MV-4-11 (cell line): ENCODE measurements at places on chromosomes 13 and 19.
A peak's percentile ranks its signal among the peaks of the same experiment; 100 is the strongest.

GRCh38 chr19:11140896-11141295 lies 14.7 kb downstream of the SPC24 start:
- DNase-seq: no peak

DNA sequence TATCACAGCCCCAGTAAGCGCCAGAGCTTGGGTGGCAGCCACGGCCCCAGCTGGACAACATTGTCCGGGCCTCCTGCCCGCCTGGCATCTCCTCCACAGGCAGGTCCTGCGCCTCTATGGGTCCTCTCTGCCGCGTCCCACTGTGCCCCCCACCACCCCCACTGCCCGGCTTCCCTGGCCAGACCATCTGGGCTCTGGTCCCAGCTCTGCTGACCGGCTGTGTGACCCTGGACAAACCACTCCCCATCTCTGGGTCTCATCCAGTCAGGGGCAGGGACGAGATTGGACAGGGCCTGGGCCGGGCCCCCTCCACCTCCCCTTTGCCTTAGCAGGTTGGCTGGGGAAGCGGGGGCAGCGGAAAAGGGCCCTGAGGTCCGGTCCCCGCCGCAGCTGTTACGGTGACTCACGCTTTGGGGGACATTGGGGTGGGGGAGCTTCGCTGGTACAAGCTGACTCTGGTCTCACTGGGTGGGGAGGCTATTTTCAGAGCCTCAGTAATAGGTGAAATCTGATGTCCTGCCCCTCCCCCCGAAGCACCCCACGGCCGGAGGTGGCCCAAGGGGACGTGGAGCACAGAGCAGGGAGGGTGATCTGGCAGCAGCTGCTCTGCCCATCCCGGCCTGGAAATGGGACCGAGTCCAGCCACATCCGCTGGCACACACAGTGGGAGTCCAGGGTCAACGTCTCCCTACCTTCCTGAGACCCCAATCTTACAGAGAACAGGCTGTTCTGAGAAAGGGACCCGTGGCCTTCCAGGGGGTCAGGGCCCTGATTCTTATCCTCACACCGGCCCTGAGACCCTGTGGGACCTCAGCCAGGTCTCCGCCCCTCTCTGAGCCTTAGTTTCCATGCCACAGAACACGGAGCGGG lies 9.1 kb downstream of the NFIC start:
- no peak for DNase-seq

GRCh38 chr19:54248016-54248601 lies 5.5 kb upstream of the LILRA6 start:
- peak; percentile 100 for DNase-seq

DNA sequence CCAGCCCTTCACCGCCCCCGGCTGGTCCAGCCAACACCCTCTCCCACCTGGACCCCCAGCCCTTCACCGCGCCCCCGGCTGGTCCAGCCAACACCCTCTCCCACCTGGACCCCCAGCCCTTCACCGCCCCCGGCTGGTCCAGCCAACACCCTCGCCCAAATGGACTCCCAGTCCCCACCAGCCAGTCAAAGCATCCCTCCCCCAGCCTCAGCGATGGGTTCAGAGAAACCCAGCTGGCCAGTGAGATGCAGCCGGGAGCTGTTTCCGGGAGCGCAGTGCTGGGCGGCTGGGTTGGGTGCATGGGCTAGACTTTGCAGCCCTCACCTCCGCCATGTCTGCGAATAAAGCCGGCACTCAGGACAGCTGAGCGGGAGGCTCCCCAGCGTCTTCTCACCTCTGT lies 6.5 kb upstream of the CDC34 start:
- DNase-seq: no peak

DNA sequence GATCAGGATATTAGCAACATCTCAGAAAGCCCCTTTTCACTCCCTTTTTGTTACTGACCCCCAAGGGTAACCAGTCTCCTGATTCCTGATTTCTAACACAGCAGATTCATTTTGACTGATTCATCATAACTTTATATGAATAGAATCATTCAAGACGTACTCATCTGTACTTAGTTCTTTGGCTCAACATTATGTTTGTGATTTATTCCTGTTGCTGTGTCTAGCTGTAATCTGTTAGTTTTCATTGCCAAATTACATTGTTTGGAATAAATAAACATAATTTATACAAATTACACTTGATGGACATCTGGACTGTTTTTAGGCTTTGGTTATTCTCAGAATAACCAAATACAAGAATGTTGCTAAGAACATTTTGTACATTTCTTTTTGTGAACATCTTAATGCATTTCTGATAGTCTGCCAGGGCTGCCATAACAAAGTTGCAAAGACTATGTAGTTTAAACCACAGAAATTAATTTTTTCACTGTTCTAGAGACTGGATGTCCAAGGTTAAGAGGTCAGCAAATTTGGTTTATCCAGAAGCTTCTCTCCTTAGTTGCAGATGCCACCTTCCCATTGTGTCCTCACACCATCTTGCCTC lies 62.8 kb upstream of the EDNRB start:
- no peak for DNase-seq

- DNase-seq: no peak
Measured at GRCh38 chr13:41231786-41232185, 31.6 kb downstream of the MTRF1 start.

DNA sequence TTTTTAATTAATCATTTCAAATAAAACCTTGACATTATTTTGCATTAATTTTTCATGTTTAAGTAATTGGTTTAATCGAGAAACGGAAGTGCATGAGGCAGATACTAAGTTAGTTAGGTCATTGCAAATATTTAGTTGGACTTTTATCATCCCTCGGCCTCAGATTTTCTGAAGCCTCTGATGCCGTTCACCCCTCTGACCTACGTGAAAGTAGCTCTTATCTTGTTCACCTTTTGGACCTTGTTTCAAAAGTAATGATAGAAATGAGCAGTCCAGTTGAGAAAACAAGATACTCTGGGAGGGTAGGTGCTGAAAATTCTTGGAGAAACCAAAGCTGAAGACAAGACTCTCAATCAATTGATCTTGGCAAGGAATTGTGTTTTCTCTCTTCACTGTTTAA lies 23.0 kb downstream of the LAIR2 start:
- DNase-seq: no peak

DNA sequence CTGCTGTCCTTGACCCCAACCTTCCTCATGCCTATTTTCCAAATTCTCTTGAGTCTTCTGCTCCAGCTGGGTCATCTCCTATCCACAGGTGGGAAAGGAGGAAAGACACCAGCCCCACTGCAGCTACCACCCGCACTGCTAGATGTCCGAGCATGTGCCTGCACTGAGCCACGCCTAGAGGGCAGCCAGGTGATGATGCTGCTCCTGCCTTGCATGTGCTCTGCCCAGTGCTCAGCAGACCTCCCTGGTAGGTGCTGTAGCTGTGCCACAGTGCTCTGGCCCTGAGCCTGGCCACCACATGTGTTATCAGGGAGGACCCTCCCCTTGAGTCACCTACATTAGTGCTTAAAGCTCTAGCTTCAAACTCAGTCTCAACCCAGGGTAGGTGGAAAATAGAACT lies 6.9 kb upstream of the CYSLTR2 start:
- no peak for DNase-seq

GRCh38 chr13:105395041-105395440 lies 1140.4 kb downstream of the EFNB2 start:
- no peak for DNase-seq

- peak; percentile 95 for DNase-seq
Measured at GRCh38 chr19:42185277-42185676, 32.2 kb downstream of the DEDD2 start.

- peak; percentile 95 for DNase-seq
Measured at GRCh38 chr19:39410017-39410830, 2.2 kb upstream of the PLEKHG2 start.

- DNase-seq: no peak
Measured at GRCh38 chr19:6465006-6465405, 935 bp downstream of the CRB3 start.

DNA sequence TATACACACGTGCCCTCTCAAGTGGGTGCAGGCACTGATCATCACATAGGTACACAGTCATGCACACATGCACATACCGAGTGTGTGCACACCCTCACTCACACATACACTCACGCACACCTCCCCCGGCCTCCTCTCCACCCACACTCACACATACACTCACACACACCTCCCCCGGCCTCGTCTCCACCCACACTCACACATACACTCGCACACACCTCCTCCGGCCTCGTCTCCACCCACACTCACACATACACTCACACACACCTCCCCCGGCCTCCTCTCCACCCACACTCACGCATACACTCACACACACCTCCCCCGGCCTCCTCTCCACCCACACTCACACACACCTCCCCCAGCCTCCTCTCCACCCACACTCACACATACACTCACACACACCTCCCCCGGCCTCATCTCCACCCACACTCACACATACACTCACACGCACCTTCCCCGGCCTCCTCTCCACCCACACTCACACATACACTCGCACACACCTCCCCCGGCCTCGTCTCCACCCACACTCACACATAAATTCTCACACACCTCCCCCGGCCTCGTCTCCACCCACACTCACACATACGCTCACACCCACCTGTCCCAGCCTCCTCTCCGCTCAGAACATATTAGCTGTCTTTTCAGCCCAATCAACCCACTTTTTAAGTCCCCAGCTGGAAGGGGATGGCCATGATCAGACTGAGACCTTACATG lies 105.2 kb upstream of the VSTM2B start:
- DNase-seq: no peak

GRCh38 chr13:44169018-44169911 lies 204.4 kb upstream of the SERP2 start:
- DNase-seq: no peak

GRCh38 chr13:79799059-79799867 lies 318.3 kb downstream of the NDFIP2 start:
- no peak for DNase-seq

- no peak for DNase-seq
Measured at GRCh38 chr13:51255556-51255955, 33.4 kb downstream of the FAM124A start.

DNA sequence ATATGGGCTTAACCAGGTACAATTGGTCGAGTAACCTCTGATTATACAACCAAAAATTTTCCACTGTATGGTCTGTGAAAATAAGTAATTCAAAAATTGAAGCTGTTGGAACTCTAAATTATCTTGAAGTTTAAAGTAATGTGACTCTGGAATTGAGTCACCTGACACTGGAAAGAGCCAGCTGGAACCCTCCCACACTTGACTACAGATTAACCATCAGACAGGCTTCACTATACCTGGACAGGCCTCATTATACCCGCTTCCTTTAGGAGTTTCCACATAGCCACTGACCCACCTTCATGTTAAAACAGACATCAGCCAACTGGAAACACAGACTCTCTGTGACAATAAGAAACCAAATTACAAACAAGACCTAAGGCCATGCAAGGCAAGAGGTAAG lies 1.3 kb downstream of the ZNF433 start:
- no peak for DNase-seq

GRCh38 chr19:50668416-50668815 lies 19.2 kb downstream of the C19orf81 start:
- DNase-seq: no peak

- DNase-seq: peak; percentile 65
Measured at GRCh38 chr13:36858290-36858689, 39.3 kb downstream of the RFXAP start.

DNA sequence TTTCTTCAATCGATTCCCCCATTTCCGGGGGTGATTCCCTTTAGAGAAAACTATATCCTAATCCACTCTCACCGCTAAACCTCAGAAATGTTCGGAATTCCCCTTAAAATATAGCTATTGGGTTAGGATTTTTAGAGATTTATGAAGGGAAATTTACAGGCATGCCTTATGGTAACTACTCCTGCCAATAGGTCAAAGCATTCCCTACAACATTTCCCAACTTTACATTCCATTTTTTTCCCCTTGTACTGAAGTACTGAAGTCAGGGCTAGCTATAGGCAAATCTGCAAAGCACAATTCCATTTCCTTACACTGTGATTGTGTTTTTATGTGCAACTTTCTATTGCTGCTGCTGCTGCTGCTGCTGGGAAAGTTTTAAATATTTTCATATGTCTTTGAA lies 2.1 kb downstream of the EDNRB start:
- DNase-seq: no peak

- no peak for DNase-seq
Measured at GRCh38 chr13:80345771-80346510, 5.0 kb upstream of the SPRY2 start.

GRCh38 chr19:2041433-2041682 lies 9.7 kb downstream of the MKNK2 start:
- no peak for DNase-seq

DNA sequence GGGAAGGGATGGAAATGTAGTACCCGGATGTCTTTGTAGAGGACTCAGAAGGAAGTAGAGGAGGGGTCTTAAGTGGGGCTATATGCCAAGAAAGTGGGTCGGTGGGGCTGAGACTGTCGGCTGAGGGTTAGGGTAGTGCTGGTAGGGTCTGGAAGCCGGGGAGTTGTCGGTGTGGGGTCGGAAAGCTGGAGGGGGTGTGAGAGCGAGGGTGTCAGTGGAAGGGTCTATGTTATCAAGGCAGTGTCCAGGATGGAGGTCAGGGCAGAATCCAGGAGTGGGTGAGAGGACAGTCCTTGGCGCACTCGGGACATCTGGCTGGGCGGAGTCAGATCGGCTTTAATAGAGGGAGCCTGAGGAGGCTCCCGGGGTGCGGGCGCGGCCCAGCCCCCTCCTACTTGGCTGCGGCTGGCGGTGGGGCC lies 1.7 kb downstream of the HSPB6 start:
- DNase-seq: no peak

- no peak for DNase-seq
Measured at GRCh38 chr13:52673465-52673864, 20.8 kb downstream of the SUGT1 start.

DNA sequence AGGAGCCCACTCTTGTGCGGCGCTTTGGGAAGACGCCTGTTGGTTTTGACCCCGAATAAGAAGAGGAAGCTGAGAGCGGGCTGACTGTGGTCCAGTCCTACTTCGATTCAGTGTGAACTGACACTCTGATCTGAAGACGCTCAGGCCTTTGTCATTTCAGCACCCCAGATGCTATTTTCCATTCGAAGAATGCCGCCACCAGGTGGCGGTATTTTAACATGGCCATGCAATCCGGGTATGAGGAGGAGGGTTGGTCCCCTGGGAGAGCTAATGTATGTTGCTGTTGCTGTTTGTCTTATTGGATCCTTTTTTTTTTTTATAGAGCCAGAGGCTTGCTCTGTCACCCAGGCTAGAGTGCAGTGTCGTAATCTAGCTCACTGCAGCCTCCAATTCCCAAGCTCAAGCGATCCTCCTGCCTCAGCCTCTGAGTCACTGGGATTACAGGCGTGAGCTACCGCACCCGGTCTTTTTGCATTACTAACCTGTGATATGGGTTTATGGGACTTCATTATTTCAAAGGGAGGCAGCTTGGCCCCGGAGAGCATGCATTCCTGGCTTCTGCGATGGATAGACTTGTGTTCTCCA lies 803 bp upstream of the TIMM44 start:
- DNase-seq: peak; percentile 98

GRCh38 chr19:16446108-16446723 lies 25.6 kb downstream of the EPS15L1 start:
- DNase-seq: peak; percentile 13

- DNase-seq: no peak
Measured at GRCh38 chr19:29247872-29248271, 34.9 kb upstream of the UQCRFS1 start.

- DNase-seq: peak; percentile 37
Measured at GRCh38 chr19:52961981-52962380, 700 bp downstream of the ZNF816 start.

GRCh38 chr13:24146961-24147569 lies 13.5 kb upstream of the SPATA13 start:
- DNase-seq: no peak

GRCh38 chr19:46449228-46449627 lies 20.5 kb upstream of the PNMA8C start:
- no peak for DNase-seq

- DNase-seq: peak; percentile 98
Measured at GRCh38 chr19:2549701-2550191, 73.8 kb downstream of the GADD45B start.

- DNase-seq: peak; percentile 33
Measured at GRCh38 chr13:46963904-46964303, 67.1 kb upstream of the HTR2A start.
